ENCODE measurements at places on chromosomes 11 and 22.

DNA sequence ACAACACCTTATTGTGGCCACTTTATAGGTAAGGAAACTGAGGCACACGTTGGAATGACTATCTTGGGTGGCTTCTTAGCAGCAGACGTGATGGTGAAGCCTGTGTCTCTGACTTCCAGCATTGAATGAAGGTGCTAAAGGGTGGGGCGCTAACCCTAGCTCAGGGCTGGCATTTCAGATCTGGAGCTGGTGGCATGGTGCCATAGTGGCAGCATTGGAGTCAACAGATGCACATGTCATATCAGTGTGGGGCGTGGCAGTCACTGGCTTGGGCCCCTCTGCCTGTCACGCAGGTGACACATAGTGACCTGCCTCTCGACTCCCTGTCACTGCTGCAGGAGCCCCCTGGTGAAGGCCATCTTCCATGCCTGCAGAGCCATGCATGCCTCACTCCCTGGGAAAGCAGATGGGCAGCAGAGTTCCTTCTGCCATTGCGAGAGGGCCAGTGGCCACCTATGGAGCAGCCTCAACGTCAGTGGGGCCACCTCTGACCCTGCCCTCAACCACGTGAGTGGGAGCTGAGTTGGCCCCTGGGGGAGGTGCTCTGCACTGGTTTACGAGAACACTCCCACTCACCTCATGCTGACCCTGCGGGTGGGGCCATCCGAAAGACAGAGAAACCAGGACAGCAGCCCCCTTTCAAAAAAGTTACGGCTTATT is 14.8 kb downstream of the SHISA8 start:
- DNase-seq: no peak

GRCh38 chr11:3722100-3722499 is 50.9 kb upstream of the CHRNA10 start:
- no peak for DNase-seq

- no peak for DNase-seq
These were observed 5.1 kb downstream of the ZNF70 start for GRCh38 chr22:23745791-23746190.

DNA sequence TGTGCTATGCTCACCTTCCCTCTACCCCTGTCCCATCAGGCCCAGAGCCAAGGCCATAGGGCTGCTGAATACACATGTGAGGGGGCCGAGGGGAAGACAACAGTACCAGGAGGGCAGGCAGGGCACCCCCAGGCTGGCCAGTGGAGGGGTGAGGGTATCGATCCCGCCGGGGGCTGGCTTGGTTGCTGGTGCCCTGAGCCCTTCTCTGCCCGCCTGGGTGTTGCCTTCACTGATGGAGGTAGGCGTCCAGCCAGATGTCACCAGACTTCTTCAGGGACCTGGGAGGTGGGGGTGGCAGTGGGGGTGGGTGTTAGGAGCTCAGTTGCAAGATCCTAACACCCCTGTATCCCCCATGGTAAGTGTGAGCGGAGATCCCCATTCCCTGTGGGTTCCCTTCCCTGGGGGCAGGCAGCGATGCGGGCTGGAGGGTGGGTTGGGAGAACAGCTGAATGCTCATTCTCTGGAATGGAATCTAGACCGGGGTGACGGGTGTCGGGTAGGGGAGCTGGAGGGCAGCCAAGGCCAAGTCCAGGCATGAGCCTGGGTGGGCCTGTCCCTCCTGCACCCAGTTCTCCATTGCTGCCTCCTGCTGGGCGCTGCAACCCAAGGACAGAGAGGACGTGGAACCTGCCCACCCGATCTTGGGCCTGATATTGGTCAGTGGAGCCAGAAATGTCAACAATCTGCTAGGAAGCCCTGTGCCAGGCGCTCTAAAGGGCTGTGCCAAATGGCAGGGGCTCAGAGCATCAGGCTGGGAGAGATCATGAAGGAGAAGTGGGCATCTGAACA is 17.6 kb downstream of the FADS3 start:
- DNase-seq: no peak

DNA sequence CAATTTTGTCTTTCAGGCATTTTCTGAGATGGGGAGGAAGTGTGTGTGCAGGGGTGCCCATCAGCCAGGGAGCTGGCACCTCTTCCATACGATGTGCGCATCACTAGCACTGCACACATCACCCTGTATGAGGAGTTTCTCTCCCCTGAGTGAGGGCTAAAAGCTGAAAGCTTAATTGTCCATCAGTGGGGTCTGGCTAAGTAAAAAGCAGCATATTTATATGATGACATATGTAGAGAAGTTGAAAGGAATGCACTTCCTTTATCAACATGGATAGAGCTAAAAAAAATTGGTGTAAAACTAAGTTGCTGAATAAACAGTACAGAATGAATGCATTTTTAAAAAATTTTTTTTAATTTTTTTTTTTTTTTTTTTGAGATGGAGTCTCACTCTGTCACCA is 4.0 kb downstream of the VSTM5 start:
- no peak for DNase-seq

- no peak for DNase-seq
These were observed 75.2 kb downstream of the RTL6 start for GRCh38 chr22:44422746-44423380.

DNA sequence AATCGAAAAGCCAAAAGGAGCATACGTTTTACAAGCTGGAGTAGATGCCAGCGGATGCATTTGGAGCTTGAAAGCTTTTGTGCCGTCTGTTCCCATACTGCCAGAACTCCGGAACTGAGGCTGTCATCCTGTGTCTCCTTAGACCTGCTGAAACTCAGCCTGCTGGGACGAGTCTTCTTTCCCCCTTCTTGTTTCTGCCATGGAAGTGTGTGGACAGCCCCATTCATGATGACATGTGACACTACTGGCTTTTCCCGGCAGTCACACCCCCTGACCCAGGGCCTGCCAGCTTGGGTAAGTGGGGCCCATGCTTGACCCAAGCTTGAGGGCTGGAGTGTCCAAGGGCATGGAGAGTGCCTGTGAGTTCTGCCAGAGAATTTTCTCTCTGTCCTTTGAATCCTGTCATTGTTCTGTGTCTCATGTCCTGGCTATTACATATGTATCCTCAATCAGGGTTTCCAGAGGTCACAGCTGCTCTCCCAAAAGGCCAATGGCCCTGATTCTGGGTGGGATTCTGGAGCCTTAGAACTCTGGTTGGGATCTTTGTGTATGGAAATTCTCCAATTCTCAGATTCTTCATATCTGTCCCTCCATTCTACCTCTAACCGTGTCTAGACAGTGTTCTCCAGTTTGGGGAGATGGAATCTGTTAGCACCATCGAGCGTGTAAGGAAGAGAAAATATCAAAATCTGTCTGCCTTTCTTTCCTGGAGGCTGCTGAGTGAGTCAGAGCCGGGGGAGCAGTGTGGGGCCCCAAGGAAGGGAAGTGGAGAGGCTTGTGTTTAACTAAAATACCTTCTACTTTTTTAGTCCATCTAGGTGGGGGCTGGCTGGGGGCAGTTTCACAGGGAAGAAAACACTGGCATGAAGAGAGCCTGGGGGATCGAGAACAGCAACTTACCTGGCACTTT is 73.2 kb downstream of the KIAA1671 start:
- no peak for DNase-seq

- no peak for DNase-seq
These were observed 174.1 kb downstream of the CSNK2A3 start for GRCh38 chr11:11178671-11179638.

DNA sequence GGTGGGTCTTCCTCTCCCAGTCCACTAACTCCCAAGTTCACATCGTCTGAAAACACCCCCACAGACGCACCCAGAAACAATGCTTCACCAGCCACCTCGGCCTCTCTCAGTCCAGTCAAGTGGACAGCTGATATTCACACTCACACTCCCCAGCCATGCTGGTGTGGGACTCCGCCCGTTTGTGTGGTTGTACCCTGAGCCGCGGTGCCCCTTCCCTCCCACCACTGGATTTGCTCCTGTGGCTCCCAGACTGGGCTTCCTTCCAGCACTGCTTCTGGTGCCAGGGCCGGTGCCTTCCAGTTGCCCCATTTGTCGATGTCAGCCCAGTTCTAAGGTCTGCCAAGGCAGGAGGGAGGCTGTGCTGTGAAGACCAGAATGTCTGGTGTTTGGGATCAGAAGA is 37.9 kb upstream of the PLET1 start:
- no peak for DNase-seq

GRCh38 chr11:121426476-121427399 is 25.4 kb upstream of the SORL1 start:
- no peak for DNase-seq

GRCh38 chr11:11528986-11529385 is 92.8 kb downstream of the GALNT18 start:
- no peak for DNase-seq
